ENCODE measurements at places on chromosomes 3 and 15.

GRCh38 chr15:71252044-71252739, 136.9 kb downstream of the THSD4 start:
- DNase-seq, result no peak

DNA sequence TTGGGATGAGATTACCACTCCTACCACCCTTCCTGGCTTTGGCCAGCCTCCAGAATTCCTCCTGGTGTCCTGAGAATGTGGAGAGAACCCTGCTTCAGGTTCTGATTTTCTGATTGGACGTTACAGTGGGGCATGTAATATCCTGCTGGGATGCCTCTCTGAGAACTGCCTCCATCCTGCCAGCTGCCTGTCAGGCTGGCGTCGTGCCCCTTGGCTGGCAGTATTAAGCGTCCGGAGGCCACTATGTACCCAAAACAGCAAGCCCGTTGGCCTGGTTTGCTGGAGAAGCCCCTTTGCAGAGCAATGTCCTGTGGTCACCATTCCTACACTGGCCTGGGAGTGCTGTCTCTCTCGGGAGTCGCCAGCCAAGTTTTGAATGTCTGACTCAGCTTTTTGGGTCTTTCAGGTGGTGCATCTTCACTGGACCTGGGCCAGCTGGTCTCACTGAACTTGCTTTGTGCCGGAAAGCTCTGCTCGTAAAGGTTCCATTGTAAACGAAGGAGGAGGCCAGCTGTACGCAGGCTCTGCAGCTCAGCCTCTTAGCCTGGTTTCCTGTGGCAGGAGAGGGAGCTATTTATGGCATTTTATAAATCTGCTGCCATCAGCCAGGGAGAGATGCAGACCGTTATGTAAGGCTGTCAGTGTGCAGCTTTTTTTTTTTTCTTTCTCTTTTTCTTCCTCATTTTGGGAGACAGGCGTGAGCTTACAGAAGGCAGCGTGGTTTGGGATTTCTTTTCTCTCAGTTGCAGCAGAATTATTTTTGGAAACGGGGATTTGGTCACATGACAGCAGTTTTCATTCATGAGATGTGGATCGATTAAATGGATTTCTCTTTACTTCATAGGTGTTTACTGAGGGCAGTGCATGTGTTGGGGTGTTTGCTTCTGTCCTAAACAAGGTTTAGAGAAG, 19.0 kb upstream of the TRAK1 start:
- DNase-seq, result no peak

- DNase-seq, result no peak
Observed at GRCh38 chr3:197023241-197023997, 6.2 kb downstream of the MELTF start.

DNA sequence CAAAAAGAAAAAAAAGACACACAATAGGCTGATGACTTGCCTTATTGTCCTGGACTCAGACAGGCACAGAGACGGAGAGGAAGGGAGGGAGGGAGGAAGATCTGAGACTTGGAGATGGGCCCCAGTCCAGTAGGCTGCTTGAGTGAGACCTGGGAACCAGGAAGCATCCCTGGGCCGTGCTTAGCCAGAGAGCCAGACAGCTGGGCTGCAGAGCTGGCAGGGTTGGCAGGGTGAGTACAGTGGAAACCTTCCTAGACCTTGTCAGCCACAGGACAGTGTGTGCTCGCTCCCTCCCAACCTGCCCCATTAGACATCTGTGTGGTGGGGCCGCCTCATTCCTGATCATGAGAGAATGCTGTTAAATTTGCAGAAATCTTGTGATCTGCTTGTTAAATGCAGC, 107.9 kb upstream of the ALDH1A3 start:
- DNase-seq, result no peak

GRCh38 chr3:24829011-24829581, 334.4 kb upstream of the THRB start:
- peak; percentile 1 for DNase-seq

DNA sequence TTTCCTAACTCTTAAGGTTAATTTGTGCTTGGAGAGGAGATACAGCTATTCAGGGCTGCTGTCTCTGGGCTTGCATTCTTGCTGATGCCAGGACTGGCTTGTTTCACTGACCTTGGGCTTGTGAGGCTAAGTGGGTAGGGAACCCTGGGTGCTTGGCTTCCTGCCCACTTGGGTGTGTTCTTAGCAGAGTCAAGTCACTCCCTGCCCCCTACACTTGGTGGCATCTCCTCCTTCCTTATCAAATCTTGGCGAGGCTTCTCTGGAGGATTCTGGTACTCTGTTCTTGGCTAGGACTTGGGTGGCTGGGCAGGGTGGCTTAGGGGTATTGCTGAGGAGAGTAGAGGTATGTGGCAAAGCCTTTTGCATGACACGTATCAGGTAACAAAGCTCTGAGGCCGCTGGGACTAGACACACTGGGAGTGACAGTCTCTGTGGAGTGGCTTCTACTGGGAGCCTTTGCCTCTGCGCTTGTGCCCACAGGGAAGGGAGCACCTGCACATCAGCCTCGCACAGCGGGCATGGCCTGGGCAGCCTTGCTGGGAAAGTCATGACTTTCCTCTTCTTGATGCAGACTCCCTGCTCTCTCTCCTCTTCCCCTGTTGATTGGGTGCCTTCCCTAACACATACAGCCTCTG, 41.8 kb downstream of the CHCHD6 start:
- DNase-seq, result no peak
